ENCODE measurements at places on chromosomes 4 and X.

DNA sequence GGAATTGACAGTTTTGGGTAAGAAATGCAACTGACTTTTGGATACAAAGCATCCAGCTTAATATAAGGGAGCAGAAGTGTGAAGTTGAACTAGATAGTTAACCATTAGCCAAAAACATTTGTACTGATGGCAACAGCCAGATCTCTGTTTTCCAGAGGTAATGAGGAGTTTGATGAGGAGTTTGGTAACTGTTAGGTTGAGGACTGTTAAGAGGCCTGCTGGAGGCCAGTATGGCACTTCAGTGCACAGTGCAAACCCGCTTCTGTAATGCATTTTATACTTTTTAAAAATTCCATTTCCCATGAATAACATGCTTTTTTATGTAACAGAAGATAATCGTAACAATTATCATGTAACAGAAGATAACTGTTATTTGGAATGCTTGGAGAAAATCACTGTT lies 30.0 kb downstream of the CDKL5 start:
- DNase-seq = no peak

GRCh38 chr4:122542411-122543236 lies 78.2 kb downstream of the IL21 start:
- no peak for DNase-seq

- no peak for DNase-seq
Observed at GRCh38 chrX:39144956-39145355, 343.7 kb downstream of the MID1IP1 start.

DNA sequence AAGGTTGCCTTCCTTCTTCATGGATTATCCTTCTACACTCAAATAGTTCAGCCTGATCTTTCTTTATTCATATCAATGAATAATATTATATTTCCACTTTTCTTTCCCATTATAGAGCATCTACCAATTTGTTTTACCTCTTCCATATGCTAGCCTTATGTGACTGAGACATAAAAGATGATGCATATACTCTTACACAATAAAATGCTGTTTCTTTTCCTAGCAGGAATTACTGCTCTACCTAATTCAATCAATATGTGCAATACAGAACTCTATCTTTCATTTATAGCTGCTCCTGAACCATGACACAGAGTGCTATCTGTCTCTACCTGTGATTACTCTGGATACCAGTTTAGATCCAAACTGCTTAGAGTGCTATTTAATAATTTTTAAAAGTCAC lies 2334.0 kb downstream of the PCDH7 start:
- no peak for DNase-seq

GRCh38 chr4:188437535-188437934 lies 298.3 kb downstream of the TRIML1 start:
- no peak for DNase-seq

DNA sequence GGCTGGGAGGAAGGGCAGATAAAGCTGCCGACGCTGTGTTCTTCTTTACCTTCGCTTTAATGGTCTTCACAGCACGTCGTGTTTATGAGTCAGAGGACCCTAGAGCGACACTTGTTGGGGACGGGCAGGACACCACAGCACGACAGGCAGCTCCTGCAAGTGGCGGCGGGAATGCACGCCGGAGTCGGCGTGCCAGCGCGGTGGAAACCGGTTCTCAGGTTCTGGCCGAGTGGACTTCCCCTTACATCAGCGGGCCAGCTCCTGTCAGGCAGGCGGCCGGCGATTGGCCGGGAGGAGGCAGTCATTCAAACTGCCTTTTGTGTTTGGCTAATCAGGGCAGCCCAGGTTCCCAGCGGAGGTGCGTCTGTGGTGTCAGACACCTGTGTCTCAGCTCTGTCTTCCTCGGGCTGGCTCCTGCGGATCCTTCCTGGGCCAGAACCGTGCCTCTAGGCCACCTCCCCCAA lies 150.9 kb downstream of the SHROOM3 start:
- DNase-seq = peak; percentile 5

GRCh38 chr4:139686130-139686529 lies 20.5 kb downstream of the MGST2 start:
- DNase-seq = no peak

DNA sequence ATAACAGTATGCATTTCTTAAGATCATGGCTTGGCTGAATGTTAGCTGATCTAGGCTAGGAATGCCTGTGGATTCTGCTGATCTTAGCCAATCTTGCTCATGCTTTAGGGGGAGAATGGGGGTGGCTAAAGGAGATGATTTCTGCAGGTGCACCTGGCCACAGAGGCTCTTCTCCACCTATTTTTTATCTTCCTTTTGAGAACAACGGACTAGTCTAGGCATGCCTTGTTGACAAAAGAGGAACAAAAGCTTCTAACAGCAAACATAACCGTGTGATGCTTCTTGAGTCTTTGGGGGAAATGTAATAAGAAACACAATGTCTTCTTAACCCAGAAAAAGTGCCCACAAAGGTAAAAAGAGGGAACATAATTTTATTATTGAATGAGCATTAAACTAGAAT lies 743.5 kb downstream of the ARAP2 start:
- DNase-seq = no peak

- no peak for DNase-seq
Observed at GRCh38 chr4:62260254-62260653, 1060.1 kb downstream of the ADGRL3 start.

All from stimulated activated CD4-positive, alpha-beta T cell treated with anti-CD3 and anti-CD28 coated beads, Interleukin-4, amount 100 ng/mL, for 1 hour (primary cell).